Activated B cell treated with CpG ODN at 0.5 μM for 24 hours (primary cell): ENCODE measurements at places on chromosomes 1 and 21.

DNA sequence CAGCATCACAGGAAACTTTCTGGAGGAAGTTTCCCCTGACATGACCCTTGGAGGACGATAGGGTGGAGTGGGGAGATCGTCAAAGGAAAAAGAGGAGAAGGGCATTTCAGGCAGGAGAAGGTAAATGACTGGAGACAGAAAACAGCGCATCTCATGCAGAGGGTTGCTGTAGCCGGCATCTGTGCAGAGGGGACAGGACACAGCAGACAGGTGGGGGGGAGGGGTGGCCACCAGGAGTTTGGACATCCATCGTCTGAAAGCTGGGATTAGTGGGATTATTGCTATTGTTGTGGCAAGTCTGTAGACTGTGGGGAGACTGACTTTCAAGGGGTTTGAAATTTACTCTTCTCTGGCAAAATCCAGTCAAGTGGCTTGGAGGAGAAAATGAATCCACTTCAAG, 463.9 kb downstream of the OMA1 start:
- DNase-seq = no peak

GRCh38 chr1:2431103-2431502, 18.7 kb upstream of the PEX10 start:
- DNase-seq = no peak

GRCh38 chr1:31717341-31717740, 13.5 kb upstream of the COL16A1 start:
- no peak for DNase-seq

DNA sequence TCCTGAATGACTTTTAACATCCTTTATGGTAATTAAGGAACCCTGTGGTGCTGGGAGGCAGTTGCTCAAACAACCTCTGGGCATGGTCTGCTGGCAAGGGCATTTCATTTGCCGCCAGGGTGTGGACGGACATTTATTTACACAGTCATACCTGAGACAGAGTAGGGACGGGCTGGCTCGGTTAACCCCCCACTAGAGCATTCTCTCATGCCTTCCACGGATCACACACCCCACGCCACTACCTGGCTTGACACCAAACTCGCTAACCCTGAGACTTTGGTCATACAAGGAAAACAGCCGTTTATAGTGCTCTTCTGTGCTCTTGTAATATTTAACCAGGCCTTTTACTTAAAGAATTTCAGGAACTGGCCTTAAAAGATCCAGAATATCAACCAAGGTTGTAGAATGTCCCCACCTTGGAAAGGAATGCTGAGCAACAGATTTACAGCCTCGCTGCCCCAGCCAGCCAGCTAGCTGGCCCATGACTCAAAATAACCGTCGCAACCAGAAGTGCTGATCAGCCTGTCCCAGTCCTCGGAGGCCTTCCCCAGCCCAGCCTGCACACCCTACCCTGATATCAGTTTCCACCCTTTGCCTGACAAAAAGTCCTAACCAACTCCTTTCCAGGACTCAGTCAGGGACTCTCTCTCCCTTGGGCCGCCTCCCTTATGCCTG, 6.5 kb upstream of the PDXK start:
- no peak for DNase-seq

DNA sequence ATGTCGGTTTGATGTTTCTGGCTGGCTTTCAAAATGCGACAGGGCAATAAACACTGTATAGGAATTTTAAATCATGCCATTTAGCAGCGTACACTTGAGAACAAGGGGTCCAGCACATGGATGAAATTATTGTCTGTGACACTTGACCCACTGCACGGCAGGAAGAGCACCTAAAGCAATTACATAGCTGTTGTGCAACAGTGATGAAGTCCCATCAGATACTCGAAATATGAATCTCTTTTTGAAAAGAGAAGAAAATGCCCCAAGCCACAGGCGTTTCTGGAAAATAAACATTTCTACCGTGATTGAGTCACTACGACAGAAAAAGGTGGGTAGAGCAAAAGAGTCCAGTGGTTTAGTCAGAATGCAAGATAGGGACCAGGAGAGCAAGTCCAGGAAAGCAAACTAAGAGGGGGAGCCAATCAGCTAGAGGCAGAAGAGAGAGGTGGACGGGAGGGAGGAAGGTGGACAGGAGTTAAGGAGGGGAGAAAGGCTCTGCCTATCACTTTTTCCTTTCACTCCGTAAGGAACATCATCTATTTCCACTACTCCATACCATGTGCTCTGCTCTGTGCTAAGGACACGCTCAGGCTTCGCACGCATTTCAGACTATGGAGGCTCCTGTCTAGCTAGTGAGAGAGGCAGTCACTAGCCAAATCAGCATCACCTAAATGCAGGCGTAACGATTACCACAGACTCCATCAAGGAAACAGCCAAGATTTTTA, 6.4 kb downstream of the DSCAM start:
- DNase-seq = no peak

DNA sequence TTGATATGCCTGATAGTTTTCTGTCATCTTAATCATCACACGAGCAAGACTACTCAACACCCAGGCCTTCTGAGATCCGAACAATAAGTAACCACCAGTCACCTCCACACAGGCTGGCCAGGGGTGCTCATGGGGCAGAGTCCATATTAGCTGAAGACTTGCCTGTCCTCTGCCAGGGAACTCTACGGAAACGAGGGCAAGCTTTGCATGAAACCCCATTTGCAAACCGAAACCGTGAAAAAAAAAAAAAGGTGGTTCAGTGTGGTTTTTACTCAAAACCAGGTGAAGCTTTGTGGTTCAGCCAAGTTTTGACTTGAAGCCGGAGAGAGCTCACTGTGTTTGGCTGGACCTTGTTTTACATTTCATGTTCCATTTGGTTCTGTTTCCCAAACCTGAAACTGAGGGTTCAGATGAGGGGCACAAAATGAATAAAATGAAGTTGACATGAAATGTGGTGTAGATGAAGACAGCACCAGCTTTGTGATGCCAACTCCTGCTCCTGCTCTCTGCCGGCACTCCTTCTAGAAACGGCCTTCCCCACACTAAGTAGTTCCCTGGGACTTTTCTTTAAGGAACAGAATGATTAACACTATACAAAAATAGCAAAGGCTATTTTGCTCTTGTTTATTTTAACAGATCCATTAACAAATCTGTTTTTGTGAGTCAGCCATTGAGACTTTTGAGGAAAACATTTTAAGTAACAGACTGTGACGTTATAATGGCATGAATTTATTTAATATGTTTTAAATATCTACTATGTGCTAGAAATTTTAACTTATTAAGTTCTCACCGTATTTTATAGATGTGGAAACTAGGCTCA, 74.7 kb downstream of the RUNX1 start:
- DNase-seq = no peak

DNA sequence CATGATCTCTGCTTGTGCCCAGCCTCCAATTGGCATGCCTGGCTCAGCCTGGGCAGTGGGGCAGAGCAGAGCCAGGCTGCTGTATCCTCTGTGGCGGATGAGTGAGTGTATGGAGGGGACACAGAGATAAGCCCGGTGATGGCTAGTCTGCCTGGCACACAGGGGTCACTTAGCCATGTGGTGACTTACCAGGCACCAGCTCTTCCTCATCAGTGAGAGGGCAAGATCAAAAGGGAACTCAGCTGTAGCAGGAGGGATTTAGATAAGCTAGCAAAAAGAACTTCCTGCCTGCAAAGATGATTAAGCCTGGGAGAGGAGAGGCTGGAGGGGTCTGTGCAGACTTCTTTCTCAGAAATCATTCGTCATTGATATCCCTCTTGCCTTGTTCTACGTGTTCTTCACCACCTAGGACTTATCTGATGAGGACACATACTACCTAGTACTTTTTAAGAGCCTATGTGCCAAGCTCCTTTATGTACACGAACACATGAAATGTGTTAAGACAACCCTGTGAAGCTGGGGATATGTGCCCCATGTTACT, 7.9 kb downstream of the KIF21B start:
- no peak for DNase-seq

GRCh38 chr1:65480684-65481405, 60.4 kb downstream of the LEPR start:
- no peak for DNase-seq

DNA sequence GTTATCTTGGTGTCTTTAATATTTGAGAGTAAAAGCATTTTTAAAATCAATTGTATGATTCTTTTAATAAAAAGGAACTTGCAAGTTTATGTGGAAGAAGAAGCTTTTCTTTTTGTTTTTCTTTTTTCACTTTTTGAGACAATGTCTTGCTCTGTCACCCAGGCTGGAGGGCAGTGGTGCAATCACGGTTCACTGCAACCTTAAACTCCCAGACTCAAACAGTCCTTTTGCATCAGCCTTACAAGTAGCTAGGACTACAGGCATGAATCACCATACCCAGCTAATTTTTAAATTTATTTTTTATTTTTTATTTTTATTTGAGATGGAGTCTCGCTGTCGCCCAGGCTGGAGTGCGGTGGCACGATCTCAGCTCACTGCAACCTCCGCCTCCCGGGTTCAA, 34.1 kb downstream of the CMPK1 start:
- no peak for DNase-seq

DNA sequence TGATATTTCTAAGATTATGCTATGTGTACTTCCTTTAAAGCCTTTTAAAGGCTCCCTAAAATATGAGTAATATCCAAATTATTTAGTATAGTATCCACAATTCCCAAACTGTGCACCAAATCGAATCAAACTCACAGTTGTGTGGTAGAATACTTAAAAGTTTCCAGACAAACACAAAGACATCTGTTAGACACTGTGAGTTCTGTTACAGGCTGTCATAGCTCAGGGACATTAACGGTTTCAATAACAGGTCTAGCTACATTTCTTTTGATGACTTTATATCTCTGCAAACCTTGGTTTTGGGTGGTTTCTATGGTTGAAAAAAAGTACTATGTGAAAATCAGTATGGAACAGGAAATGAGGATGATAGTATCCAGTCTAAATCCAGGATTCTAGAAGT, 36.9 kb upstream of the NEK7 start:
- DNase-seq = no peak

GRCh38 chr1:109109906-109110305, 4.0 kb upstream of the ELAPOR1 start:
- no peak for DNase-seq

DNA sequence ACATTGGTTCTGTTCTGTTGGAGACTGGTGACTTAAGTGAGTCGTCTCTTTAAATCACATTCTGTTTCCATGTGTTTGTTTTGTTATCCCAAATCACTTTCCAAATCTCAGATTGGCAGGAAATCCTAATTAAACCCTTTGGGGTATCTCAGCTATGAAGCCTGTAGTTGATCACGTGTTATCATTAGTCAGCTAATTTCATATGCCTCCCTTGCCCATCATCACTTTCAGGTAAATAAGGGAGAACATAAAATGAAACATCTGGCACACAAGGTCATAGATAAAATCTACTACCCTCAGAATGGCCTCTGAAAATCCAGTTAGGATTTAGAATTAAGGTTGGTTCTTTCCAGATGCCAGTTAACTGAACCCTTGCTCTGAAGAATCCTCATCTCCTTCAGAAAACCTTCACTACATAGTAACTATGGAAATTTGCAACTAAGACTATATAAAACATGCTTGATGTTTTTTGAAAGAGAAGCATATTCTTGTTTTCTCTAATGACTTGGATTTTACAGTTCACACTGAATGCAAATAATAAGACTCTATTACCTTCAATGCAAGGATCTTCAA, 401.5 kb downstream of the DSCAM start:
- no peak for DNase-seq

DNA sequence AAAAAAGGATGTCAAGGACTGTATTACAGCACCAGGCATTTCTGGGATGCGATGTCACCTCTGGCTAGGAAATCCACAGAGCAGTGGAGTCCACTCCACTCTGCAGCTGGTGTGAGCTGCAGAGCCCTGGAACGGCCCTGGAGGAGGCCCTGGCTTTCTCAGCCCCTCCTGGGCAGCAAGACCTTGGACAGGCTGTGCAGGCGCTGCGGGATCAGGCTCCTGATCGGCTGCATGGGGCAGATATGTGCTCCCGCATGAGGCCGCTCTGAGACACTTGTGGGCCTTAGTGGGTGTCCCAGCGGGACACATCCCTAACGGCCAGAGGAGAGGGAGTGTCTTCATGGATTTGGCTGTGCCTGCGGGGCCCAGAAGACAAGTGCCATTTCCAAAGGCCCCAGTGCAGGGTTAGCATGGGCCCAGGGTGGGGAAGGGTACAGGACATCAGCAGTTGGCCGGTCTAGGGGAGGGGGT, 6.2 kb downstream of the DNMT3L start:
- no peak for DNase-seq

GRCh38 chr1:84246213-84246612, 55.3 kb upstream of the SAMD13 start:
- no peak for DNase-seq

DNA sequence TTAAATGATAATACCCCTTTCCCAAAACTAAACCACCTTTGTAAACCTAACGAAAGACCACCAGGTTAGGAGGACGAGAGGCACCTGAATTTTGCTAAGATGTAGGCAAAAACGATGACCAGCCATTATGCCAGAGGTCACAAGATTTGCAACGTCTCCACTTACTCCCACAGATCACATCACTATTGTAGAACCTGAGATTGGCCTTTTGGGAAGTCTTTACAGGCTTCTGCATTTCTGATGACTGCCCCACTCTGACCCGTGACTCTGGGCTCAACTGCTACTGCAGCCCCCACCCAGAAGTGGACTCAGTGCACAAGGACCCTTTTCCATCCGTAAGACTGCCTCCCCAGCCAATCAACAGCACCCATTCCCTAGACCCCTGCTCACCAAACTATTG, 36.4 kb upstream of the COL6A2 start:
- no peak for DNase-seq

DNA sequence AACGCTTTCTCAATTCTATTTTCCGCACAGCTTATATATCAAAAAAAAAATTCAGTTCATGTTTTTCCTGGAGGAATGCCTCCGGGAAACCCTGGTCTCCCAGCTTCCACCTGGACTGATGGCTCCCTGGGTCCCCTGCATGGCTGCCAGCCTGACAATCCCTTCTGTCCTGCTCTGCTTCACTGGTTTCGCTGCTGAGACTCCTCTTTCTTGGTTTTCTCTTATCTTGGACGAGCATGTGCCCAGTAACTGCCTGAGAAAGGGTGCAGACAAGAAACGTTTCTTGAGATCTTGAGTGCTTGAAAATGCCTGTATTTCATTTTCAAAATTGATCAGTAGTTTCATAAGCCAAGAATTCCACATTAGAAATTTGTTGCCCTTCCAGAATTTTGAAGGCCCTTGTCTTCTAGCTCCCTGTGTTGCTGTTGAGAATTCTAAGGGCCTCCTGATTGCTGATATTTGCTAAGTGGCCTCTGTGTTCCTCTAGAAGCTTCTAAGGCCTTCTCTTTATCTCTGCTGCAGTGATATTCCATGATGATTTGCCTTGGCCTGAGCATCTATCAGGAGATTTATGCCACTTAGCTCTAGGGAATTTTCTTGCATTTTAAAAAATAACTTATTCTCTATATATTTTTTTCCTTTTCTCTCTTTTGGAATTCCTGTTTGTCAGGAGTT, 44.7 kb downstream of the ETS2 start:
- DNase-seq = no peak

GRCh38 chr21:16427587-16428087, 697.9 kb downstream of the USP25 start:
- DNase-seq = no peak

GRCh38 chr1:178869119-178869697, 1.7 kb downstream of the ANGPTL1 start:
- no peak for DNase-seq

GRCh38 chr1:224264321-224264720, 65.7 kb downstream of the NVL start:
- DNase-seq = no peak
